ENCODE measurements at places on chromosomes 12 and 14. TPM values are rescaled to one million over a fixed set of nuclear protein-coding genes. Genes with fewer than 3 reads are reported as not detected.

AGAP2 gene
- total RNA-seq = 0.49 TPM

KLHL33 gene
- not detected for total RNA-seq

ACACB gene
- 12.3 TPM for total RNA-seq

RASAL1 gene
- 0.28 TPM for total RNA-seq

KRT85 gene
- total RNA-seq = not detected

CLEC4D gene
- not detected for total RNA-seq

RESF1 gene
- total RNA-seq = 42.4 TPM

PLEKHD1 gene
- 0.08 TPM for total RNA-seq

SLC10A1 gene
- total RNA-seq = not detected

CLEC2B gene
- 2.4 TPM for total RNA-seq

TPPP2 gene
- not detected for total RNA-seq

GRCh38 chr12:72491426-72491825 is 219.3 kb downstream of the TRHDE start:
- no peak for DNase-seq
- no peak overlapping the region for H3K27ac ChIP-seq
- no peak overlapping the region for H3K4me3 ChIP-seq
- no peaks in the 10 kb centered on the region for H3K4me1 ChIP-seq
- H3K36me3 ChIP-seq = no peaks in the 10 kb centered on the region

DNA sequence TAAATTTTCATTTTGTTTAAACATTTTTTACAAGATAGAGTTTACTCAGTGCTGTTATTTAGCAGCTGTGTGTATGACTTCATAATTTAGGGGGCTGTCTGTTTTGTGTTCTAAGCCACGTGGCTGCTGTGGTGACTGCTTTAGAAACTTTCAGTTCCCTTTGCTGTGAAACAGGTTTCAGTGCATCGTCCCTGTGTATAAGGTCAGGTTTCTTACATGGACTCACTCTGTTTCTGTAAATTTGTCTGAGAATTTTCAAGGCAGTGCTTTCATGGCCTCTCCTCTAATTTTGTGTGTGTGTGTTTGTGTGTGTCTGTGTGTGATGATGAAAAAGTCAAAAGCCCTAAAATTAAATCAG is 32.4 kb downstream of the BICD1 start:
- H3K27ac ChIP-seq = peak overlapping the region; percentile 74
- H3K27me3 ChIP-seq = no peaks in the 10 kb centered on the region
- peaks cover 16% of the 10 kb centered on the region for H3K4me1 ChIP-seq
- no peak for DNase-seq
- peak overlapping the region; percentile 38 for H3K4me3 ChIP-seq

GRCh38 chr12:24226745-24227350 is 277.4 kb upstream of the SOX5 start:
- H3K4me1 ChIP-seq = no peaks in the 10 kb centered on the region
- no peak for DNase-seq
- no peak overlapping the region for H3K4me3 ChIP-seq
- H3K36me3 ChIP-seq = no peaks in the 10 kb centered on the region

GRCh38 chr12:123772074-123772473 is 10.0 kb downstream of the DNAH10 start:
- no peaks in the 10 kb centered on the region for H3K4me1 ChIP-seq
- H3K36me3 ChIP-seq = no peaks in the 10 kb centered on the region
- no peaks in the 10 kb centered on the region for H3K27me3 ChIP-seq
- H3K27ac ChIP-seq = no peak overlapping the region
- DNase-seq = no peak

DNA sequence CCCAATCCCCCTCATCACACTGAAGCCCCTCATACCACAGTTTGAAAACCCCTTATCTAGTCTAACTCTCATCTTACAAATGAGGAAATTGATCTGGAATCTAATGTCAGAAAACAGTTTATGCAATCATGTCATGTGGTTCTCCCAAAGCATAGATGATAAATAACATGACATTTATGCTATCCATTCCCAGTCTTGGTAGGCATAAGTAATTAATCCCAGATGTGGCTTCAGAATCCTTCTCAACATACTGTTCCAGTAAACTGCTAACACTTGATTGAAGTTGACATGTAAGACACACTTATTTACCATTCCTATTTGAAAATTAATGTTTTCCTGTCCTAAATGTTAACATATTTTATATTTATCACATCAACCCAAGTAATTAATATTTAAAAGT is 168.7 kb downstream of the GALC start:
- H3K4me3 ChIP-seq = no peak overlapping the region
- no peaks in the 10 kb centered on the region for H3K36me3 ChIP-seq
- H3K4me1 ChIP-seq = no peaks in the 10 kb centered on the region
- DNase-seq = no peak
- no peaks in the 10 kb centered on the region for H3K27me3 ChIP-seq

DNA sequence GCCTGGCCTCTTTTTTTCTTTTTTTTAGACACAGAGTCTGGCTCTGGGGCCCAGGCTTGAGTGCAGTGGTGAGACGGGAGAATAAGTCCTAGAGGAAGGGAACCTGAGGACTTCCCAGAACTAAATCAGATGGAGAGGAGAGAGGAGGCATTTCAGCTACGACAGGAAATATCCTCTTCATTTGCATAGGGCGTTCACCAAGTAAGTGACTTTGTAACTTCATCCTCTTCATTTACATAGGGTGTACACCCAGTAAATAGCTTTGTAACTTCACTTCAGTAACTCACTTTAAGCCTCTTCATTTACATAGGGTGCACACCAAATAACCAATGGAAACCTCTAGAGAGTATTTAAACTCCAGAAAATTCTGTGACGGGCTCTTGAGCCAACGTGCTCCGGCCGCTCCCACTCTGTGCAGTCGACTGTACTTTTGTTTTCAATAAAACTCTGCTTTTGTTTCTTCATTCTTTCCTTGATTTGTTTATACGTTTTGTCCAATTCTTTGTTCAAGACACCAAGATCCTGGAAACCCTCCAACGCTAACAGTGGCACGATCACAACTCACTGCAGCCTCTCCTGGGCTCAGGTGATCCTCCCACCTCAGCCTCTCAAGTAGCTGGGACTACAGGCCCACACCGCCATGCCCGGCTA is 21.4 kb upstream of the ANKRD9 start:
- H3K4me3 ChIP-seq = no peak overlapping the region
- no peak overlapping the region for H3K27ac ChIP-seq
- no peaks in the 10 kb centered on the region for H3K27me3 ChIP-seq
- DNase-seq = no peak

DNA sequence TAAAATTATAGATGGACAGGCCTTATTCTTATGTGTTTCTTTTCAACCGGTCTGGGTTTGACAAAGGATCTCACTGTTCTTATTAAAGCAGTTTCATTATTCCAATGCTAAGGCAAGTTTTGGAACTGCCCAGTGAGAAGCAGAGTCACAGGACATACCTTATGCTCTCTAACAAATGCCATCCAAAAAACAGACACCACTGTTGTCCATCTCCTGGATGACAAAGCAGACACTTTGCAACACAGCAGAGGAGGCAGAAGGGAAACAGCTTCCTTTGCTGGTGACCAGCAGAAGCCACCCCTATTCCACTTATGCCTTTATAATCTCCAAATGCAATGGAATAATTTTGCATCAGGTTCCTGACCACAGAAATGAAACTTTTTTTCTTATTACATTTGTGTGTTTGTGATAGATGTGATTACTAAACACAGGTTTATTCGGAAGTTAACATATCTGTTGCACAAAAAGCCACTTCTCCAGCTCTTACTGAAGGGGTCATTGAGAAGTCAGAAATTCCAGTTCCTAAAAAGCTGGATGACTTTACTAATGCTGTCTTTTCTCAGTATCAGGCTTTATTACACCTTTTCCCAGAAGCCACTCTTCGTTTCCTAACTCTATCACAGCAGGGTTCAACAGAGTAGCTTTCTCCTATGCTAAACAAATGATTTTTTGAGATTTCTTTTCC is 115.6 kb downstream of the BTG1 start:
- H3K4me1 ChIP-seq = peaks cover 5% of the 10 kb centered on the region
- H3K27me3 ChIP-seq = no peaks in the 10 kb centered on the region
- no peak for DNase-seq
- H3K4me3 ChIP-seq = no peak overlapping the region
- no peaks in the 10 kb centered on the region for H3K36me3 ChIP-seq

GRCh38 chr12:53577941-53578352 is 48.2 kb downstream of the ATF7 start:
- H3K4me3 ChIP-seq = no peak overlapping the region
- no peaks in the 10 kb centered on the region for H3K27me3 ChIP-seq

DNA sequence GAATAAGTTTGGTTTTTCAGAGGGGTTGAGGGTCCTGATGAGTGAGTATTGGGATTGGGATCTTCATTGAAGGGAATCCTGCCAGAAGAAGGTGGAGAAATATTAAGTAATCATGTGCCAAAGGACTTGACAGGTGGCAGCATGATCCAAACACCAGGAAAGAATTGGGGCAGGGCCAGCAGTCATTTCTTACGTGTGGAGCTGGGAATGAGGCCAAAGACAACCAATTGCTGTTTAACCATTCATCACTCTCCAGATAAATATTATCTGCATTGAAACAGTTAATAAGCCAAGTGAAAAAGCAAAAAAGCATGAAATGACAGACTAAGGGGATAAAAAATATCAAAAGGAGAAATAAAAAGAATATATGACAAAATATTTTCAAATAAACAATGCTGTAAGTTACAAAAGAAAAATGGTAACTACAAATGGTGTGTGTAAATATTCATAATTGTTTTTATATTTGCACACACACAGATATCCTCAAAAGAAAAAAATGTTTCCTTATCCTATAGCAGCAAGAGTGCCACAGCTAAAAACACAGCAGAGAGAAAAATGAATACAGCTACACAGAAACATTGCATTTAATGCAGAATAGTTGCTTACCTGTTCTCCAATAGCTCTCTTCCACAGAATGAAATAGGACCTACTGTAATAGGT is 26.2 kb downstream of the C2CD5 start:
- H3K4me3 ChIP-seq = no peak overlapping the region
- no peaks in the 10 kb centered on the region for H3K27me3 ChIP-seq
- no peaks in the 10 kb centered on the region for H3K4me1 ChIP-seq
- H3K36me3 ChIP-seq = peaks cover 2% of the 10 kb centered on the region

- H3K4me1 ChIP-seq = peaks cover 8% of the 10 kb centered on the region
- H3K27me3 ChIP-seq = no peaks in the 10 kb centered on the region
- H3K36me3 ChIP-seq = peaks cover 27% of the 10 kb centered on the region
- peak overlapping the region; percentile 13 for H3K27ac ChIP-seq
Measured at GRCh38 chr12:132723015-132723763, 12.5 kb downstream of the PGAM5 start.

- H3K4me3 ChIP-seq = no peak overlapping the region
- H3K27me3 ChIP-seq = no peaks in the 10 kb centered on the region
- no peak for DNase-seq
Measured at GRCh38 chr12:113449839-113450238, 21.8 kb downstream of the LHX5 start.

GRCh38 chr14:90536511-90537191 is 139.8 kb downstream of the CALM1 start:
- H3K27me3 ChIP-seq = no peaks in the 10 kb centered on the region
- H3K4me3 ChIP-seq = no peak overlapping the region
- no peak for DNase-seq
- no peak overlapping the region for H3K27ac ChIP-seq

GRCh38 chr14:99327050-99327449 is 55.1 kb upstream of the BCL11B start:
- no peak overlapping the region for H3K27ac ChIP-seq
- DNase-seq = no peak
- H3K36me3 ChIP-seq = no peaks in the 10 kb centered on the region
- H3K4me1 ChIP-seq = no peaks in the 10 kb centered on the region

DNA sequence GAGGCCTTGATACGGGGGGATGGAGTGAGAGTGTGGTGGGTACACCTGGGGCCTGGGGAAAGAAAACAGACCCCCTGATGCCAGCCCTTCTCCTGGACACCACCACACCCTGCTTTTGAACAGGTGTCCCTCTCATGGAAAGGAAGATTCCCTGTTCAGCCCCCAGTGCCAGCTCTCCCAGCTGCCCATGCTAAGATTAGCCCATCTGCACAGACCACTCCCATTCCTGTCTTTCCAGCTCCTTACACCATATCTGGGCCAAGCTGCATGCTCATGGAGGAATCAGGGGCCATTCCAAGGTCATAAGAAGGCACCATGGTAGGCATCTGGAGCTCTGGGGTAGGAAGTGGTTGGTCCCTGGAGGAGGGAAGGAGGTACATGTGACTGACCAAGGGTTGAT is 9.6 kb downstream of the NAB2 start:
- H3K36me3 ChIP-seq = no peaks in the 10 kb centered on the region
- no peak overlapping the region for H3K4me3 ChIP-seq
- no peaks in the 10 kb centered on the region for H3K27me3 ChIP-seq
- peaks cover 6% of the 10 kb centered on the region for H3K4me1 ChIP-seq
- no peak for DNase-seq

GRCh38 chr12:25690996-25691864 is 138.1 kb upstream of the LMNTD1 start:
- no peak overlapping the region for H3K4me3 ChIP-seq
- DNase-seq = no peak
- no peaks in the 10 kb centered on the region for H3K4me1 ChIP-seq

DNA sequence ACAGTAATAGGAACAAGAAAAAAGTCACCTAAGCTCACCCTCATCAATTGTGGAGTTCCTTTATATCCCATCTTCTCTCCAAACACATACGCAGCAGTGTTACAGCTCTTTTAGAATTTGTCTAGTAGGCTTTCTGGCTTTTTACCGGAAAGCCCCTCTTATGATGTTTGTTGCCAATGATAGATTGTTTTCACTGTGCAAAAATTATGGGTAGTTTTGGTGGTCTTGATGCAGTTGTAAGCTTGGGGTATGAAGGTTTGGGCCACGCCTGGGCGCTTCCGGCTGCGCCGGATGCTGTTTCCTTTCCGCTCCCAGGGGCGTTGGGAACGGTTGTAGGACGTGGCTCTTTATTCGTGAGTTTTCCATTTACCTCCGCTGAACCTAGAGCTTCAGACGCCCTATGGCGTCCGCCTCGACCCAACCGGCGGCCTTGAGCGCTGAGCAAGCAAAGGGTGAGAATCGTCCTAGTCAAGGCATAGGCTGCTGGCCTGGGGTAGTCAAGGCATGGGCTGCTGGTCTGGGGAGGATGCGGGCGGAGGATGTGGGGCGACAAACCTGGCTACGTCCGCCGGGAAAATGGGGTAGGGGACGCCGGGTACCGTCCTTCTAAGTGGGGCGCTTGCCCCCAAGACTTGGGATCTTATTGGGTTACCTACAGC is at the start of the genes C12orf57 and RNU7-1:
Gene C12orf57 (plus strand): TSS at position 301 of the 659 bp plus-strand sequence. CDS start 100 bp downstream, at position 401.
Gene RNU7-1 (plus strand): TSS at position 95 of the 659 bp plus-strand sequence.
- no peaks in the 10 kb centered on the region for H3K27me3 ChIP-seq
- peak within 1 kb of the TSS; percentile 95 for H3K27ac ChIP-seq
- no peaks in the 10 kb centered on the region for H3K36me3 ChIP-seq

GRCh38 chr12:91142221-91142631 is 30.9 kb upstream of the LUM start:
- no peaks in the 10 kb centered on the region for H3K4me1 ChIP-seq
- H3K4me3 ChIP-seq = no peak overlapping the region
- DNase-seq = no peak
- no peaks in the 10 kb centered on the region for H3K27me3 ChIP-seq
- no peaks in the 10 kb centered on the region for H3K36me3 ChIP-seq
- no peak overlapping the region for H3K27ac ChIP-seq

- DNase-seq = no peak
- H3K4me3 ChIP-seq = no peak overlapping the region
- H3K27ac ChIP-seq = no peak overlapping the region
- no peaks in the 10 kb centered on the region for H3K4me1 ChIP-seq
- no peaks in the 10 kb centered on the region for H3K27me3 ChIP-seq
Measured at GRCh38 chr12:27291862-27292261, 40.8 kb upstream of the BMAL2 start.

- peaks cover 3% of the 10 kb centered on the region for H3K36me3 ChIP-seq
- no peak overlapping the region for H3K4me3 ChIP-seq
- no peak for DNase-seq
- H3K27me3 ChIP-seq = no peaks in the 10 kb centered on the region
- H3K27ac ChIP-seq = no peak overlapping the region
- H3K4me1 ChIP-seq = no peaks in the 10 kb centered on the region
Measured at GRCh38 chr14:72975770-72976169, 49.5 kb downstream of the DCAF4 start.

GRCh38 chr14:101992708-101993107 is 28.3 kb downstream of the DYNC1H1 start:
- H3K36me3 ChIP-seq = peaks cover 26% of the 10 kb centered on the region
- no peaks in the 10 kb centered on the region for H3K27me3 ChIP-seq
- no peaks in the 10 kb centered on the region for H3K4me1 ChIP-seq
- H3K4me3 ChIP-seq = no peak overlapping the region
- no peak overlapping the region for H3K27ac ChIP-seq
